ENCODE measurements at places on chromosomes 7 and 10.
A peak's percentile ranks its signal among the peaks of the same experiment; 100 is the strongest.

DNA sequence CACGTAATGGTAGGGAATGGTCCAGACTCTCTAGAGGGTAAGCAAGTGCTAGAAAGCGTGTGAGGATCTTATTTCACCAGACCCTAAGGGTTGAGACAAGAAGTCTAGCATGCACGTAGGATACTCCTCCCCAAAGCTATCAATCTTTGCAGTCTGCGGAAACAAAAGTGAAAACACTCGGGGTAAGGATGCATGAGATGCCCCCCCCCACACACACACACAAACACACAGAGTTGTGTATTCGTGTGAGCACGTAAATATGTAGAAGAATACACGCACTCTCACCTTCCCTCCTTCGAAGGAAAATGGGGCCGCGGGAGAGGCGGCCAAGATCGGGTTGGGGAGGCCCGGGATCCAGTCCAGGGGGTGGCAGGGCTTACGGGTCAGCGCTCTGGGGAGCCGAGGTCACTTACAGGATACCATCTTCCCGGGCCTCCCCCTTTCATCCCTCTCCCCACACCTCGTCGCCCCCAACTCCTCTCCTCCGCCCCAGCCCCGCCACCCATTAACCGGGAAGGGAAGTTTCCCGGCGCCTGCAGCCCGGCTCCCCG, 455 bp downstream of the CUL2 start:
- no peak for DNase-seq

- no peak for DNase-seq
Observed at GRCh38 chr7:91378131-91378530, 113.9 kb downstream of the FZD1 start.

GRCh38 chr7:138495485-138495884, 35.4 kb downstream of the TRIM24 start:
- no peak for DNase-seq

GRCh38 chr10:121154310-121154709, 303.1 kb downstream of the WDR11 start:
- DNase-seq, result no peak

DNA sequence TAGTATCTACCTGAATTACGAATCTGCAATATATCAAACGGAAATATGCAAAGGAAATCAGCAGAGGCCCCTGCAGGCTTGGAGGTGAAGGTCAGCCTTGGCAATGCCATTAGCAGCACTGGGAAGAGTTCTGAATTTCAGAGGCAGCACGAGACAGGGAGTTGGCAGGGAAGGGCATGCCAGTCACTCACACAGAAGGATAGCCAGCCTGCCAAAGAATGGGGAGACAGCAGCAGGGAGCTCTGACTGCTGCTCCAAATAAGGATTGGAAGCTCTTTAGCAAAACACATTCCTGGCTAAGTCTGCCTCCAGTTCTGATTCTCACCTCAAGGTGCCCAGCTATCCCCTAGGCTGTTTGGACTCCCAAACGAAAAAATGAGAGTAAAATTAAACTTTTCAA, 188.0 kb downstream of the PDE1C start:
- DNase-seq, result peak; percentile 27

DNA sequence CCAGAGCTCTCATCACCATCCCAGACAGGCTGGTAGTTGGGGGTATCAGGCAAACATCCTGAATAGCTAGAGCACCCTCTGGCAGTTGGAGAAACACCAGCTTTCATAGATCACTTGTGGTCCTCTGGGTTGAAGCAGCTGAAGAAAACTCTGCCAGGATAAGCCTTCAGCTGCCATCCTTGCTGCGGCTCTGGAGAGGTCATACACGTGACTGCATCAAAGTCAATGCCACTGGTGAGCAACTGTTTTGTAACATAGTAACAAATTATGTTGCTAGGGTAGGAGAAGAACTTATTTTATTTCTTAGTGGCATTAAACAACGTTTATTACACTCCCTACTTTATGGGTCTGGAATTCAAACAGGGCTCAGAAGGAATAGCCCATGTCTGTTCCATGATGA, 19.2 kb upstream of the PANK1 start:
- DNase-seq, result no peak

GRCh38 chr10:26805567-26806245, 55.1 kb downstream of the ABI1 start:
- no peak for DNase-seq

DNA sequence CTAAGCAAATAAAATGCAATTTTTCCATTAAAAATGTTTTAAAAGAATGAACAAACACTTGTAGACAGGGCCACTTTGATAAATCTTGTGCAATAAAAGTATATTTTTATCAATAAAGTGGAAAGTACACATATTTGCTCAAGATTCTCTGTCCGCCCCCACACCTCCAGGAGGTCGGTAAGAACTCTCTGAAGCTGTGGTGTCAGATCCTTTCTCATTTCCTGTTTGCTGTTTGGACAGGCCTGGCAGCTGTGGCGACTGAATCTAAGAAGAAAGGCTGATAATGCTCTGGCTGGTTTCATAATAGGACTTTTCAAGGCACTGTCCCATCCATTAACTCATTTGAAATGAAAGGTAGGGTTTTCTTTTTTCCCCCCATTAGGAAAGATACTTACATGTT, 15.3 kb upstream of the ASB4 start:
- DNase-seq, result no peak

DNA sequence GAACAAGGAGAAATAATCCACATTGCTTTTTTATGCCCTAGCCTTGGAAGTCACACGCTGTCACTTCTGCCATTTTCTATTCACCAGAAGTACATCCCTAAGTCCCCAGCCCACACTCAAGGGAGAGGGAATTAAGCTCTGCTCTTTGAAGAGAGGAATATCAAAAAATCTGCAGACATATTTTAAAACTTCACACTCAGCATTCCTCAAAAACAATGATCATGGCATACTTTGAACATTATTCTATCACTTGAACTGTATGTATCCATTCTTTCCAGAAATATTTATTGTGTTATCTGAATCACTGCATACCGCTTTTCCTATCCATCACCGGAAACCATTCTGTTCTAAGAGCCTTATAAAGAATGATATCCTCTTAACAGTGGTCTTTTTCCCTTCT, 9.4 kb downstream of the ABCC2 start:
- no peak for DNase-seq

DNA sequence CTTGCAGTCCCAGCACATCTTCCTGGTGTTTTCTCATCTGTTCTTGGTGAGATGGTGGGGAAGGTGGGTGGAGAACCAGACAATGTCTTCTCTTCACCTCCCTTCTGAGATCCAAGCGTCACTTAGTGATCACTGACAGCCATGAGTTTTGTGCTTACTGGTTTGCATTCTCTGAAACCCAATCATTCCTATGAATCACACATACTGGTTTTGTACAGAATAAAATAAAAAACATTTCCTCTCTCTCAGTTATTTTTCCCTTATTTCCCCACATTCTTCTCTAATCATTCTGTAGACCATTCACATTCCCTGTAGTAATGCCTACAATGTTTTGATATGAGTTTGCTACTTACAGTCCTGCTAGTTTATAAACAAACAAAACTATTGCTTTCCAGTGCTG, 143.8 kb upstream of the SLC13A1 start:
- no peak for DNase-seq

DNA sequence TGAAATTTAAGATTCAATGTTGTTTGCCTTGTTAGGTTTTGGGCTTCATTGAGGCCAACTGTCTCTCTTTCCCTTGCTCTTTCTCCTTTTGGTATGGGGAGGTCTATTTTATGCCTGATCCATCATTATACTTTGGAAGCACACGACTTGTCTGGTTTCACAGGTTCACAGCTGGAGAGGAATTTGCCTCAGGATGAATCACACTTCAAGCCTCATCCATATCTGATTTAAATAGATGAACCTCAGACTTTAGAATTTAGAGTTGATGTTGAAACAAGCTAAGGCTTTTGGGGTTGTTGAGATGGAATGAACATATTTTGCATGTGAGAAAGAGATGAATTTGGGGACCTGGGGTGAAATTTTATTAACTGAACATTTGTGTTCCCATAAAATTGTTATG, 150.5 kb upstream of the IGFBP3 start:
- no peak for DNase-seq

DNA sequence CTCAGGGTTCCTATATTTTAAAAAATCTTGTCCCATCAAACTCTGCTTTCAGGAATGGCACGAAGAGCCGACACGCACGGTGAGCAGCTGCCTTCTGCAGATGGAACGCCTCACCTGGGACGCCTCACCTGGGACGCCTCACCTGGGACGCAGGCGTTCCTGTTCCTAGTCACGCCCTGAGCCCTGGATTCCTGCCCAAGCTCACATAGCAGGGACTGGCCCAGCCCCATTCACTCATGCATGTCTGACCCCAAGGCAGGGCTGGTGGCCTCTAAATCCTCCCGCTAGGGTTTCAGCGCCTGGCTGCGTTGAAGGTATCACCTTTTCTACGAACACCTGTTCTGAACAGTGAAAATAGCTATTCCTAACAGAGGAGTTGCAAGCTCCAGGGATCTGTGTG, 49.8 kb downstream of the CARD11 start:
- DNase-seq, result peak; percentile 54

DNA sequence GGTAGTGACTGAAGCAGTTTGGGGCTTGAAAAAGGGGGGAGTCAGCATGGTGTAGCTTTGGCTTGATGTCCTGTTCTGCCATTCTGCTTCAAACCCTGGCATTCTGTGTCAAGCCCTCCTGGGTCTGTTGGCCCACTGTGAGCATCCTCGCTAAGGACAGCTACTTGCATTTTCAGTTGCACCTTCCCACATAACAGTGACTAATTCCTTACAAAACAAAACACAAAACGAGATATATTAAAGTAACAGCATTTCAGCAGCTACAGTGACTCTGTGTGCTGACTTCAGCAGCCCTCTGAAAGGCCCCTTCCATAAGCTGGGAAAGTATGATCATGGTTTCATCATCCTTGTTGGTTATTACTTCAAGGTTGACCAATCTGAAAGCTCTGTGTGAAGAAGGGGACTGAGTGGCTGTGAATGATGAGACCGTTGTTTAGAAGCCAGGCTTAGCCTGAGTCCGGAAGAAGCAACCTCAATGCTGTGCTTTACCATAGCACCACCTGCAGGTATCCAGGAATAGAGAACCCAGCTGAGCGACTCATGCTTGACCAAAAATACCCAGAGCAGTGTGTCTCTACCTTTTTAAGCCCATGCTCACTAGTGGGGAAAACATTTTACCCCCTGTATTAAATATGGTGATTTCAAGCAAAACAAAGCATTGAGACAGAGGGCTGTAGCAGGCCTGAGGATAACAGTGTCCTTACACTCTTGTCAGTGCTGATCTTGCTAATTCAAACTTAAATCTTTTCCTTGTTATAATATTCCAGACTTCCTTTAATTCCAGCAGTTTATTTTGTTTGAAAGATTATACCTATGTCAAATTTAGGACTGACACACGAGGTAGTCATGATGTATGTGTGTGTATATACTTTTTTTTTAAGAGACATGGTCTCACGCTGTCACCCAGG, 42.6 kb upstream of the CC2D2B start:
- no peak for DNase-seq

- peak; percentile 39 for DNase-seq
Observed at GRCh38 chr10:113801569-113801968, 50.1 kb downstream of the PLEKHS1 start.

DNA sequence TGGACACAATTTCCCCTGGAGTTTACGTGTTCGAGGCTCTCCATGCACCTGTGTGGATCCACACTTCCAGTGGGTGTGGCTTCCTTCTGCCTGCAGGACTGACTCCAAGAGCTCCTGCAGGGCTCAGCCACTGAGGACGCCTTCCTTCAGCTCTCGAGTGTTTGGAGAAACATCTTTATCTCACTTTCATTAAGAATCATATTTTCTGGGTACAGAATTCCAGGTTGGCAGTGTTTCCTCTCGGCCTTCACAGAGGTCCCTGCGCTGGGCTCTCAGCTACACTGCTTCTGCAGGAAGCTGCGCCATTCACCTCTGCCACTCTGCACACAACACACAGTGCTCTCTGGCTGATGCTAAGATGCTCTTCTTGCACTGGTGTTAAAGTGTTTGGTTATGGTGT, 69.9 kb upstream of the NKX6-2 start:
- peak; percentile 16 for DNase-seq

DNA sequence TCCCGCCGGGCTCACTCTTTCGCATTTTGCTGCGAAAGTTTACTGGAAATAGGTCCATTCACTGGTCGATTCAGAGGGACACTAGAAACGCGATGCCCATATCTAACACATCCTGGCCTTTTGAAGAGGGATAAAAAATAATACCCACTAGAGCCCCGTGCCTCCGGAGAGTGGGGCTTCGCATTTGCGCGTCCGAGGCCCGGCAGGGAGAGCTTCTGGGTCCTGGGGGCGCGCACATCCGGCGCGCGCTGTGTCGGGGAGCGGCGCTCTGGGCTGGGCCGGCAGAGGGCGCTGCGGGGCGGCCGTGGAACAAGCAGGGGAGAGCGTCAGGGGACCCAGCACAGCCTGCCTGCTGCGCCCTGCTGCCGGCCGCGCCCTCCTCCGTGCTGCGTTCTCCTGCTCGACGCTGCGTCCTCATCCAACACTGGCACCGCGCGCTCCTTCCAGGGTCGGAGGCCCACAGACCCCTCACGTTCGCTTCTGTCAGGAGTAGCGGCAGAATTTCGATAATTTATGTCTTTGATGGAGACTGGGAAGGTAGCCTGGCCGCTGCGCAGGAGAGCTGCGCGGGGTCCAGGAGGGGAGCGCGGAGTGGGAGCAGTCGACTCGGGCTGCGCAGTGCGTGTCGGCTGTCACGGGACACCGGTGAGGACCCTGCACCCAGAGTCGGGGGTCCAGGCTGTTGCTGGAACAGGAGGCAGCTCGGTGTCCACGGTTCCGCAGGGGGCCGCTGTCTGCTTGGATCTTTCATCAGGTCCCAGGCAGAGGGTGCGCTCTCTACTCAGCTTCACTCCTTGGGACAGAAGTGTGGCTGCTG, 41.5 kb upstream of the ZNF32 start:
- DNase-seq, result peak; percentile 84

- DNase-seq, result no peak
Observed at GRCh38 chr7:139776486-139777132, 1.2 kb downstream of the HIPK2 start.

DNA sequence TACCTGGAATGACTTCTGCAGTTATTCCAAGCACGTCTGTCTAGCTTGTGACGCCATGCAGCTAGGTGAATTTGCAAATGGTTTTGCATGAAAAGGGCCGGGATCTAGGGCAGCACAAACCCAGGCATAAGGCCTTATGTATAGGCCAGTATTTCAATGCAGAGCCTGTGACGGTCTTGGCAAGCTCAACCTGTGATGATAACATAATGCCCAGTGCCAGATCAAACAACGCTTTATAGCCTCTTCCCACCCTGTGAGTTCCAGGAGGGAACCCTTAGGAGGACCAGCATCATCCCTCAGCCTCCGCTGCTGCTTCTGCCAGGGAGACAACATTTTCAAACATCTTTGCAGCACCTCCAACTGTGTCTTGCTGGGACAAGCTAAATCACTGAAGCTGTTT, 390.7 kb downstream of the INHBA start:
- DNase-seq, result no peak

GRCh38 chr7:43211286-43211685, 98.8 kb downstream of the HECW1 start:
- DNase-seq, result no peak

DNA sequence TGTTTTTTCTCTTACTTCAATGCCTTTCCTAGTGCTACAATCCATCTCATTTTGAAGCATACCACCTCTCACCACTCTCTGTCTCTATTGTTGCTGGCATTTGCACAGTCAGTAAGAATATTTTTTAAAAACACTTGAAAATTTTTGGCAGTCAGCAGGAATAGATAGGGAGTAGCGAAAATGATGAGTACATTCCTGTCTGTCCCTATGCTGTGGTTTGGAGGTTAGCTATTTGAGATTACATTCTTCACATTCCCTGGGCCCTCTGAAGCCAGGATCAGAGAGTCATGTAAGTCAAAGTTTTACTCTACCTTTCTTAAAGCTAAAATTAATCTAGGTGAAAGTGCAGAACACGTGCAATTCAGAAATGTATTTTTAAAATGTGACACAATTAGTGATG, 53.0 kb upstream of the MAGI2 start:
- no peak for DNase-seq

Data from stomach (tissue), 19 donors.